Activated T-cell treated with anti-CD3 and anti-CD28 coated beads for 1 hour (primary cell): ENCODE measurements at places on chromosomes 16 and 17.

DNA sequence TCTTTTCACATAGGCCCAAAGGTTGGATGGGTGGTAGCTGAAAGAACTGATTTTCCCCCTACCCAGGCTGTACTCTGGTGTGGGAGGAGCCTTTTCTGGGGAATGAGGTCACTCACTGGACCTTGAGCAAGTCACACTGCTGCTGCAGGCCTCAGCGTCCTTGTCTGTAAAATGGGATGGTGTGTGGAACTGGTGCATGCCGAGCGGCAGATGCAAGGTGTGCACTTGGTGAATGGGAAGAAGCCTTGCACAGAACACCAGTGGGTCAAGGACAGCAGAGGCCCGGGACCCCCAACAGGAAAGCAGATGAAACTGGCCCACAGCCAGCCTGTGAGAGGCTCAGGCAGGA is 38.1 kb downstream of the ARHGAP27 start:
- no peak for DNase-seq

DNA sequence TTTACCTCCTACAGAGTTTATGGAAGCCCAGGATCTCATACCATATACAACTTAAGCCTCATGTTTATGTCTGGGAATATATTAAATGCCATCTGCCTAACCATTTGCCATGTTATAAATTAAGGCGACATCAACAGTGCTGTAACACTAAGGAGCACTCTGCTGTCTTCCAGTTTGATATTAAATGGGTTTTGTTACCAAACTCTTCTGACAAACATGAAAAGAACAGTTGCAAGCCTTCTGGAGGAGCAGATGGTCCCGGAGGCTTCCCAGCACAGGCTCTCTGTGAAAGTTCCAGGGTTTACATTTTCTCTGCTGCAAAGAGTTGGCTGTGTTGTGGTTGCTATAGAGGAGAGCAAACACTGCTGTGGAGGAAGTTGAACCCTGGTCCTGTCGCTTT is 545.3 kb upstream of the SALL1 start:
- no peak for DNase-seq

DNA sequence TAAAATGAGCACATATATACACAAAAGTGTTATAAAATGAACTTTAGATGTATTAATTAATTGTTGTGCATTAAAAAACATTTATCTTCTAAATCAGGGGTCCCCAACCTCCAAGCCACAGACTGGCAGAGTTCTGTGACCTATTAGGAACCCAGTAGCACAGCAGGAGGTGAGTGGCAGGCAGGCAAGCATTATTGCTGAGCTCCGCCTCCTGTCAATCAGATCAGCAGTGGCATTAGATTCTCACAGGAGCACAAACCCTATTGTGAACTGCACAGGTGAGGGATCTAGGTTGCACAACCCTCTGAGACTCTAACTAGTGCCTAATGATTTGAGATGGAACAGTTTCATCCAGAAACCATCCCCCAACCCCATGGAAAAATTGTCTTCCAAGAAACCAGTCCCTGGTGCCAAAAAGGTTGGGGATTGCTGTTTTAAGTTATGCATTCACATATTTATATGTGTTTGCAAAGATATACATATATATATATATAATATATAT is 583.7 kb downstream of the KCNJ2 start:
- no peak for DNase-seq

DNA sequence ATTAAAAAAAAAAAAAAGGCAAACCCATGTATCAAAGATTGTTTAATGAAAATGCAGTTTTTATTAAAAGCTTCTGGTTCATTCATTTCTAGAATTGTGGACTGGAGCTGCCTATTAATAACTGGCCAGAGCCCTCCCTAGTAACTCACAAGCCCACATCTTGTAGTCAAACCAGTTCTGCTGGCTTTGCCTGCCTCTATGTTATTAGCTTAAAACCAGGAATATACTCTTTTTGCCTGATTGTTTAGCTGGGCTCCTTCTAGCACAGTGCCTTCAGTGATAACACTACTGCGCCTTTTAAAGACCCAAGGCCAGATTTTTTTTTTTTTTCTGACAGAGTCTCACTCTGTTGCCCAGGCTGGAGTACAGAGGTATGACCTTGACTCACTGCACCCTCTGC is 26.0 kb downstream of the TAC4 start:
- DNase-seq: no peak

DNA sequence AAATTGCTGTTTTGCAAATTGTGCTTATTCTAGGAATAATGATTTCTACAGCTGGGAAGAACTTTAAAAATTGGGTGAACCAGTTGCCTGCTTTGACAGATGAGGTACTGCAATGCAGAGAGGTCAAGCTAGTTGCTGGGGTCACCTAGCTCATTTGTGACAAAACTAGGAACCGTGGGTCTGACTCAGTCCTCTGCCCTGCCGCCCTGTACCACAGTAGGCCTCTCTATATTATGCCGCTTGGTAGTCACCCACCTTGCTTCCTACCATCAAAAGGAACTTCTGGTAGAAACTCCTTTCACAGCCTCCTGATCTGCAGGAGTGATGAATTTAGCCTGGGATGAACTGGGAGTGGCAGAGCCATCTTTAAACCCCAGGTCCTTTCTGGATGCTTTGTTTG is 105.7 kb downstream of the PITPNC1 start:
- no peak for DNase-seq

DNA sequence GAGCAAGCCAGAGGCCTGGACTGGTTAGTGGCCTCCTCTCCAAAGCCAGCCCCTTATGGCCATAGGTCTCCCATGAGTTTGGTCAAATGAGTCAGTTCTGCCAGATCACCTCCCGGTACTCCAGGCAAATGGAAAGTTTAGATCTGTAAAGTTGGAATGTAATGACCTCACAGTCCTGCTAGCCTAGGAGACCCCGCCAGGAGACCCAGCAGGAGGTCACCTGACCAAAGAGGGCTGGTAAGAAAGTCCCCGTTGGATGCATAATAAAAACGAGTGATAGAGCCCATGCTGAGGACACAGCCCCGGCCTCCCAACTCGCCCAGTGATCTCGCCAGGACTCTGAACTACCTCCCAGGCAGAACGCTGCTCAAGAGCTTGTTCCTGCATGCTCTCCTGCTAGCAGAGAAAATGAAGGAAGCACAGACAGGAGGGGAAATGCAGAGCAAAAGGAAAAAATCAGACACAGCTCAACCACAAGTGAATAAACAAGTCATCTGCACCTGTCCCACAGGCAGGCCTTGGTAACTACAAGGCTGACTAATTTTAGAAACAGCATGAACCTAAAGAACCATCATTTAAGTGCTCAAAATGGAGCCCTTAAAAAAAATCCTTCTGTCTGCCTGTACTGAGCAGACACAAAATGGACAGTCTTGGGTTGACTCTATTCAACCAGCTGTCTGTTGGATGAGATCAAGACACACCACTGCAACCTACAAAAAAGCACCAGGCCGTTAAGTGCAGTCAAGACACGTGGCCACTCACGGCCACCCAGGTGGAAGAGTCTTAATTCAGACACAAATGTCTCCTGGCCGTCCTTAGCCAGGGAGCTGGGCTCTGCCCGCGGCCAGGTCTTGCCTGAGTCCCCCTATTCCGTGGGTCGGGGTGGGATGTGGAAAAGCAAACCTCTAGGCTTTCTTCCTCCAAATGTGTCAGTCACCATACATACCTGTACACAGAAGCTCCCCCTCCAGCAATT is 9.2 kb downstream of the CDIP1 start:
- no peak for DNase-seq

DNA sequence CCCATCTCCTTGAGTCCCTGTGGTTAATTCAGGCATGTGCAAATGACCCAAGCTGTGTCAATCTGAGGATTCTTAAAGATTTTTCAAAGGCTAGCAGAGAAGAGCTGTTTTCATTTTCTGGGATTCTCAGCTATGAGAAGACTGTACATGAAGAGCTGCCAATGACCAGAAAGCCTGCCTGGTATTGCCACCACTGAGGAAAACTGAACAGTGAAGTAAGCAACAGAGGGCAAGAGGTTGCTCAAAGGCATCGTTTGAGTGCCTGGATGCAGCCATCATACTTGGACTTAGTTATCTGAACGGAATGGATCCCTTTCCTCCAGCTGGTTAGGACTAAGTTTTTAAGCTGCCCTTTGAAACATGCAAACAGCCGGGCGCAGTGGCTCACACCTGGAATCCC is 38.4 kb downstream of the FAM20A start:
- no peak for DNase-seq

GRCh38 chr17:66255527-66255971 is 26.3 kb upstream of the APOH start:
- no peak for DNase-seq
